ENCODE measurements at places on chromosomes 2 and 18.

- no peak for DNase-seq
Observed at GRCh38 chr2:48343571-48344440, 186.1 kb upstream of the STON1 start.

GRCh38 chr2:241615041-241615440 is 21.9 kb downstream of the THAP4 start:
- DNase-seq: no peak

- DNase-seq: no peak
Observed at GRCh38 chr2:227608561-227609338, 5.9 kb downstream of the SCYGR3 start.

GRCh38 chr2:31054842-31055388 is 83.3 kb downstream of the GALNT14 start:
- DNase-seq: no peak

DNA sequence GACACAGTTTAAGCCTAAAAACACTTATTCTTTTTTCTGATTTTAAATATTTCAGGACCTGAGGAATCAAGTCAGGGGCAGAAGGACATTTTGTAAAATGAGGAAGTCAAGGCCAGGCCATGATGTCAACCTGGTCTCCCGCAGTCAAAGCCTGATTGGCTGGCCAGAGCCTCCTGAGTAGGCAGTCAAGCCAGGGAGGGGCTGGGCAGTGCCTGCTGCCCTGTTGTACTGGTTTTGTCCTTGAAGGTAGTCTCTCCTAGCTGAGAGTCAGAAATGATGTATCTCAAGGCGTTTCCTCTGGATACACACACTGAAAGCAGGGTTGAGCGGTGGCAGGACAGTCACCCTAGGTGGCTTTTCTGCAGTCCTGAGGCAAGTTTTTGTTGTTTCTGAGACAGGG is 19.8 kb downstream of the CCT7 start:
- DNase-seq: no peak

DNA sequence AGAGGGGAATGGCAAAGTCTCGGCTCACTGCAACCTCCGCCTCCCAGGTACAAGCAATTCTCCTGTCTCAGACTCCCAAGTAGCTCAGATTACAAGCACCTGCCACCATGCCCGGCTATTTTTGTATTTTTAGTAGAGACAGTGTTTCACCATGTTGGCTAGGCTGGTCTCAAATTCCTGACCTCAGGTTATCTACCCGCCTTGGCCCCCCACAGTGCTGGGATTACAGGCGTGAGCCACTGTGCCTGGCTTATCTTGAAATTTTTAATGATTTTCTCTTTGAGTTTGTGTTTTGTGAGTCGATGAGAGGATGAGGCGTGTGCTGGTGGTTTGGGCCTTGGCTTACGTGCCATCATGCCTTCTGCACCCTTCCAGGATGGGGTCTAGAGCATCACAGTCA is 101.3 kb upstream of the ST3GAL5 start:
- DNase-seq: no peak

- DNase-seq: no peak
Observed at GRCh38 chr18:9578306-9578705, 36.1 kb downstream of the PPP4R1 start.
